ENCODE measurements at places on chromosomes 3 and 15.

DNA sequence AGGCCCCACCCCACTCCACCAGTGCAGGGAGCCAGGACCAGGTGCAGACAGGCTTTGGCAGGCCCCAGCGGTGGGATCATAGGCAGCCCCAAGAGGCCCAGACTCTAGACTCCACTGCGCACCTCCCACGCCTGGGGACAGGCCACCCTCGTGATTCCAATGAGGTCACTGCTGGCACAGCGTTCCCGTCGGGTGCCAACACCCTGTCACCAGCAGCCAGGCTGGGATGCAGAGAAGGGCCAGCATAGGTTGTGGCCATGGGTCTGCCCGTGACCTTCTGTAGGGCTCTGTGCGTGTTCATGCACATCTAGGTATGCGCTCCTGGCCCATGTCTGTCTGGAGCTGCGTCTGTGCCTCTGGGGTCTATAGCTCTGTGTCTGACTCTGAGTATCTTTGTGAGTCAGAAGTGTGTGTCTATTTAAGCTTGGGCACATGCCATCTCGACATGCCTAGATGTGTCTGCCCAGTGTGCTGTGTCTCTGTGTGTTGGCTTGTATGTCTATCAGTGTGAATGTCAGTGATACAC is 13.0 kb downstream of the VIPR1 start:
- DNase-seq: no peak

GRCh38 chr15:99981191-99981647 is 248.0 kb upstream of the LYSMD4 start:
- no peak for DNase-seq

DNA sequence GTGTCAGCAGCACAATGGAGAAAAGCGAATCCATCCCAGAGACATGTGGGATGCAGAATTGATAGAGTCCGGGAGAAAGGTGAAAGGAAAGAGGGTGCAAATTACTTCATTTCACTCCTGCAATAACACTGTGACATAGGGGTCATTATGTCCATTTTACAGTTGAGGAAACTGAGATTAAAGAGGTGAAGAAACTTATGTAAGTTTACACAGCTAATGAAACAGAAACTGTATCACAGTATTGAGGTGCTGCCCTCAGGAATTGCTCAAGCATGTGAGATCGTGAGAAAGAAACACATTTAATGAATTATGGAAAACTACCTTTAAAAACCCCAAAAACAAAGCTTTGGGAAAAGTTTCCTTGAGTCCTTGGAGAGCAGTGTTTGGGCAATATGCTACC is 103.6 kb upstream of the PFN2 start:
- no peak for DNase-seq

DNA sequence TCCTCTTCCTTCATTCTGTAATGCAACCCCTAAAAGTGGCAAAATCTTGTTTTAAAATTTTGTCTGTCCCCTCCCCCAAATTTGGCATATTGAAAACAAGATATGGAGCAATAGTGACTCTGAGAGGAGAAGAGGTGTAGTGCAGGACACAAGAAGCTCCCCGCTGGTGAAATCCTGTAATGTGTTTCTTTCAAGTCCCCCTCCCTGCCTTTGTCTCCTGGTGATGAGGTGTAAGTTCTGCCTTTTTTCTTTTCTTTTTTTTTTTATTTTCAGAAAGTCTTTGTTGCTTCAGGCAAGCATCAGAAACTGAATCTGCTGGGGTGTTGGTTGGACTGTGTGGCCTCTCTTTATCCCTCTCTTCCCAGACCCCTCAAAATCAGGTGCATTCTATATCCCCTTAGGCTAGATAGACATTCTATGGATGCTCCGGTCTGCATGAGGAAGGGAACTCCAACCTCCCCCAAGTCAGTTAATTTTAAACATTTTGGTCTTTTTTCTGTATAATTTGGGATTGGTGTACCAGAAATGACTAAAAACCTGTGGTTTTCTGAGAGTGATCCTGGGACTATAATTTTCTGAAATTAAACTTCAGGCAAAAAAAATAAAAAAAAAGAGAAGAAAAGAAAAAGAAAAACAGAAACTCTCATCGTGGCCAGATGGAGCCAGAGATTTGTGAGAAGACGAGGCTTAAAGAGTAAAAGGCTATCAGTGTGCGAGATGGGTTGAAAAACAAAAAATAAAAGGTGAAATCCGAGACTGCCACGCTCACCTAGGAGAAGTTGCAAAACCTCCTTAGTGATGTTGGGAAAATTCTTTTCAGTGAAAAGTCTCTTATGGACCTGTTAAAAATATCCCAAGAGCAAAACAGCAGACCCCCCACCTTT is 21.4 kb downstream of the ACKR2 start:
- DNase-seq: no peak

GRCh38 chr3:17740721-17741141 is 1.7 kb downstream of the TBC1D5 start:
- no peak for DNase-seq

All from cerebellar nuclear complex (tissue), 1 donor.